GM12891 (cell line): ENCODE measurements at places on chromosomes 1 and 21.

DNA sequence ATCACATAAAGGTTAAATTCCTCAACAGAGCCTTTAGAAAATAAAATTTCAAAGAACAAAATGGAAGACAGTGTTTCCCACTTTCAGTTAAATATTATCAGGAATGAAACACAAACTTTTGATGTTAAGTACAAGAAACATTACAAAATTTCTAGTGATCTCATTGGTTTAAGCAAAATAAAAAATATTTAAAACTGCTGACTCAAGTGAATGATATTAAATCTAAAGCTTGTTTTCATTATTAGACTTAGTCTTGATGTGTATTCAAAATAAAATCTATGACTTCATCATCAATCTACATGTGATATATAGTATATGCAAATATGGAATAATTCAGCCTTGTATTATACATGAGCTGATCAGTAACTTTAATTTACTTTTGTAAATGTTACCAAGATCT is 584.9 kb downstream of the PTBP2 start:
- no peak for DNase-seq

GRCh38 chr21:41501919-41502318 is 6.0 kb downstream of the TMPRSS2 start:
- no peak for DNase-seq

DNA sequence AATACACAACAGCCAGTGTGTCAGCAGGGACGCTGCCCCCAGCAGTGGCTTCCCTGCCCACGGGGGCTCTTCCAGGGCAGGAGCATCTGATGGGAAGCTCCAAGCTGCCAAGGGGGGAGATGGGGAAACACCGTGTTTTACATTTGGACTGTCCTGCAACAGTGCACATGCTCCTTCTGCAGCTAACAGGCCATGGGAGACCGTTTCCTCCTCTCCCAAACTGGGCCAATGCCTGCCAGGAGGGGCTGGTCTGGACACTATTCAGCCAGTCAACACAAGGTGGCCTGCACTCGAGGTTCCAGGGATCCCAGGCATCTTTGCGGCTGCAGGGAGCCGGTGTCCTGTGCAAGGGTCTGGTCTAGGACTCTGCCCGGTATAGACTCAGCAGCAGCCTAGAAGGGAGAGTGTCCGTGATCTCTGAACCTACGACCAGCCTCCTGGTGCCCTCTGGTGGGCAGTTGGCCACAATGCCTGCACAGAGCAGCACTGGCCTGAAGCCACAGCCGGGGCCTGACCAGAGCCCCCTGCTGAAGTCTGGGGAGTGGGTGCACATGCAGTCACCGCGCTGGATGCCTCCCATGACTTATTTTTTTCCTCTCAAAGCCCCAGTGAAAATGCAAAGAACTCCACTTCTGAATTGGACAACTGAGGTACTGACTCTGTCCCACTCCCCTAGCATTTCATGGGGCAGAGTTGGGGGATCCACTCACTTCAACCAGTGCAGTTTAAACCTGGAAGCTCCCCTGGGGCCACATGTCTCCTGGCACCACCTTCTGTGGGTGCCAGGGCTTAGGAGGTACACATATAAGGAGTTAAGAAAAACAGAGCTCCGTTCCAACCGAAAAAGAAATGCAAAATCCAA is 33.3 kb downstream of the RCC2 start:
- peak; percentile 78 for DNase-seq

GRCh38 chr1:212987702-212988322 is 27.9 kb downstream of the ANGEL2 start:
- DNase-seq: no peak

- no peak for DNase-seq
These were observed 2.1 kb downstream of the GUK1 start for GRCh38 chr1:228142155-228142691.

DNA sequence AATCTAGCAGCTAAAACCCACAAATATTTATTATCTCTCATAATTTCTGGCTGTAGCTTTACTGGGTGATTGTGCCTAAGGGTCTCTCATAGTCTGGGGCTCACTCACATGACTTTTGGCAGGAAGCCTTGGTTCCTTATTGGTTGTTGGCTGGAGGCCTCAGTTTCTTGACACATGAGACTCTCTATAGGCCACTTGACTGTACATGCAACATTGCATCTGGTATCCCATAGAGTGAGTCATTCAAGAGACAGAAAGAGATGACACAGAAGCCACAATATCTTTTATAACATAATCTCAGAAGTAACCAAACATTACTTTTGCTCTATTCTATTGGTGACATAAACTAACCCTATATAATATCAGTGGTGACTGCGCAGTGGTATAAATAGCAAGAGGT is 128.5 kb upstream of the HNRNPU start:
- no peak for DNase-seq

GRCh38 chr1:227898502-227899140 is 49.1 kb downstream of the WNT9A start:
- no peak for DNase-seq

DNA sequence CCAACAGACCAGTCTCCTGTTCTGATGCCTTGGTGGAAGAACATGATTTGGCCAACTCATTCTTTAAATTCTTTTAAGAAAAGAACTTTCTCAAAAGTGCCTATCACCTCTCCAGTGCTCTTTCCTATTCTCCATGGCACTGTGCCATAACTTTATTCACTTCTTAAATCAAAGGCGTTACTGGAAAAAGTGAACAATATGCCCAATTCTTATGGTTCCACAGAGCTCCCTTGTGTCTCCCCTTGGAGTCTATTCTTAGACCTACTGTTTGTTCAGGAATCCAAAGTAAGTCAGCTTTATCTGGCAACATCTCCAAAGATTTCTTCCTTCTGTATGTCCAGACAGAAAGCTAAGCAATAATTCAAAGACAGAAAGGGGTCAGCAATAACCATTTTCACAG is 111.9 kb upstream of the MAGI3 start:
- DNase-seq: no peak

- DNase-seq: no peak
These were observed 3.8 kb downstream of the PCNT start for GRCh38 chr21:46327711-46328110.

GRCh38 chr1:98668733-98669132 is 7.2 kb downstream of the SNX7 start:
- no peak for DNase-seq

GRCh38 chr1:94783342-94784189 is 36.6 kb upstream of the SLC44A3 start:
- DNase-seq: no peak

DNA sequence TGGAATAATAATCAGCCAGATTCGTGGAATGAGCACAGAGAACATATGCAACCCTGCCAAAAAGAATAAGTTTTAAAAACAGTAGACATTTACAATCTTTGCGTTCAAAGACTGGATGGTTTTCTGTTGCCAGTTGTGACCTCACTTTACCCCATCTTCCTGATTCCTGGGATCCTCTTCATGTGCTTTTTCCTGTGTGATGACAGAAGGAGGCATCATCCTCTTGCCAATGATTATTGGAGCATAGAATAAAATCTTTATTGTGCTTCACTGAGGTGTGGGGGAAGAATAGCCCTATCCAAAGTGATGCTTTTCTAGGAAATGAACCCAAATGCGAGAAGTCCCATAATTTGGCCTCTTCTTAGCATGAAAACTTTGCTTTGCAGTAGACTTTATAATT is 15.0 kb upstream of the BARHL2 start:
- no peak for DNase-seq

DNA sequence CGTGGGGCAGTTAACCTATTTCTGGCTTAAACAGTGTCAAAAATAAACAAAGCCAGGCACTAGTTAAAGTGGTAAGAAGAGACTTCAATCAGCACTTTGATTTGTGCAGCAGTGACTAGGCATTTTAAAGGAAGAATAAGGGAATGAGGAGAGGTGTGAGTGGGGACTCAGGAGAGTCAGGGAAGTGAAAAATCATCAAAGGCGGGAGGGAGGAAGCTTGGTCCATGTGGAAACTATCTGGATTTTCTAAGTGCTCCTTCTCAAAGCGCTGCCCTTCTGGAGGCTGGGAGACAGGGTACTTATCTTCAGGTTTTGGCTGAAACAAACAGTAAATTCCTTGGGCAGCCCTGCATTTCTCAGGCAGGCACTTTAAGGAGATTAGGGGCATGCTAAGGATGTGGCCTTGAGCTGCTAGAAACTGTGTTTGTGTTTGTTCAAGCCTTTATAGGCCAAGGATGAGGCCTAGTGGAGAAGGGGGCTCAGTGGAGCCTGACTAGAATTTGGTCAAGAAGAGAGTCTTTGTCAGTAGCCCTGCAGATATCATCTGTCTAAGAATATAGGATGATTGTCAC is 486.5 kb downstream of the SIPA1L2 start:
- DNase-seq: no peak

- DNase-seq: no peak
These were observed 26.7 kb upstream of the PAPPA2 start for GRCh38 chr1:176436251-176436650.

DNA sequence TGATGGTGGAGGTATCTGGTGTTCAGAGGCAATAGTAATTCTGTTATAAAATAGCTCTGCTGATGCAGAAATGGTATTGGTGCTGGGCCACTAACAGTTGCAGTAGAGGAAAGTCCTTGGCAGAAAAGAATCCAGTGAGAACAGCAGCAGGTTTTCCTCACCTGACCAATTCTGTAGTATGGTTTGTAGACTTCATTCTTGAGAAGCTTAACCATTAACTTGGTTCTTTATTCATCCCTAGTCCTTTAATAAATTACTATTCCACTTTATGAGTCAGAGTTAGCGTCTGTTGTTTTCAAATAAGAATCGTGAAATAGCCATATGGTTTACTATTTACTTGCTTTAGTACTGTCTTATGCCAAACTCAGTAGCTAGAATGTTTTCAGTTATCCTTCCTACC is 128.5 kb upstream of the SERTAD4 start:
- DNase-seq: no peak

GRCh38 chr1:64546013-64546412 is 76.1 kb downstream of the CACHD1 start:
- DNase-seq: no peak

DNA sequence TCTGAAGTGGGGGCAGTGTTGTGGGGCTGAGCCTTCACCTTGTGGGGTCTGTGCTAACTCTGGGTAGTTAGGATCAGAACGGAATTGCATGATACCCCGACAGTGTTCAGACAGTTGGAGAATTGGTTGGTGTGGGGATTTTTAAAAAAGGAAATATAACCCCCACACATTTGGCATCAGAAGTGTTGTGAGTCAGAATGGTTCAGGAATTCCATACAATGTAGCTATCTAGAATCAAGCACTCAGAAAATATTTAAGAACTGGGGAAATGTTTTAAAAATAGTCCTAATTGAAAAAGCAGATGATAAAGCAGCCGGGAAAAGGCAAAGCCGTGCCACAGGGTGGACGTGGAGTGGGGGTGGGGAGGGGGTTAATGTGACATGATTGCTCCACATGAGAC is 6.5 kb upstream of the S100A7 start:
- DNase-seq: no peak

DNA sequence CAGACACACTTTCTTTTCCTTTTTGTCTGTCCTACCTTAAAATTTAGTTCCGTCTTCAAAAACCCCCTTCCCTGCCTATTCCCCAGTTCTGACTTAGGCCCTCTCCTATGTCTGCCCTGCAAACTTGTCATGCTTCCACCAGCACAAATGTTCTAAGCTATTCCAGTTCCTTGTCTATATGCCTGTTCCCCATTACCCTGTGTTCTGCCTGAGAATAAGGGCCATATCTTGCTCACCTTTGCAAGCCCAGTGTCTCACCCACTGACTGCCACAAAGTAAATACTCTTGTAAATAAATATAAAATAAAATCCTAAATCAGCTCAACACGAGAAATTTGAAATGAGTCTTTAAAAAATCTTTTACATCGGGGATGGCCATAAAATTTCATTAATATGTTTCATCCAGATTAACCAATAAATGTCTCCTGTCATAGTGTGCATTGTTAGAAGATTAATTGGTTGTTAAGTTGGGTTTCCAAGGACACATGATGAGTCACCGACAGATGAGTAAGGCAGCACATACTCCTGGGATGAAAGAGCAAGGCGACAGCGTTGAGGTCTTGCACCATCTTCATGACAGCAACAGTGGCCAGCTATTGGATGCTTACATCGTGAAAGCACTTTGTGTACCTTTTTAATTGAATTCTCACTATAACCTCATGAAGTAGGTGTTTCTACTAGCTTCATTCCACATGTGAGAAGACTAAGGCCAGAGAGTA is 92.6 kb upstream of the NGF start:
- DNase-seq: no peak

- DNase-seq: no peak
These were observed 25.5 kb downstream of the GPATCH2 start for GRCh38 chr1:217605390-217605789.

GRCh38 chr1:78834201-78834741 is 172.3 kb downstream of the ADGRL4 start:
- no peak for DNase-seq
